A549 treated with dexamethasone at 1 μM for 4 hours (cell line): ENCODE measurements at places on chromosomes 2 and 18. TPM values are rescaled to one million over a fixed set of nuclear protein-coding genes. Genes with fewer than 3 reads are reported as not detected.

The POTEF gene
- total RNA-seq: not detected in 5 replicates

The MAP3K19 gene
- total RNA-seq: not detected in 5 replicates

The G6PC2 gene
- not detected in 5 replicates for total RNA-seq

The TMEM169 gene
- total RNA-seq: 0.33 to 0.58 TPM (median 0.43 TPM) in 5 replicates

The DYSF gene
- total RNA-seq: 0.62 to 0.93 TPM (median 0.75 TPM) in 5 replicates

The CNDP1 gene
- not detected in 5 replicates for total RNA-seq

The ALPI gene
- 0.02 to 0.05 TPM (median 0.04 TPM) in 3 of 5 replicates, not detected in the others for total RNA-seq

The LIMS3 gene
- total RNA-seq: not detected in 5 replicates

The IGFBP2 gene
- total RNA-seq: 69.4 to 100.0 TPM (median 96.6 TPM) in 5 replicates

The SLC16A14 gene
- total RNA-seq: 0.66 to 1.3 TPM (median 0.86 TPM) in 5 replicates

The DPYSL5 gene
- total RNA-seq: 3.6 to 6.4 TPM (median 5.2 TPM) in 5 replicates

The SCYGR8 gene
- total RNA-seq: not detected in 5 replicates
